Anterior cingulate cortex (tissue), 58 donors: ENCODE measurements at places on chromosomes 6 and 20.

- DNase-seq: no peak
Observed at GRCh38 chr6:9388596-9388995, 953.3 kb upstream of the SLC35B3 start.

DNA sequence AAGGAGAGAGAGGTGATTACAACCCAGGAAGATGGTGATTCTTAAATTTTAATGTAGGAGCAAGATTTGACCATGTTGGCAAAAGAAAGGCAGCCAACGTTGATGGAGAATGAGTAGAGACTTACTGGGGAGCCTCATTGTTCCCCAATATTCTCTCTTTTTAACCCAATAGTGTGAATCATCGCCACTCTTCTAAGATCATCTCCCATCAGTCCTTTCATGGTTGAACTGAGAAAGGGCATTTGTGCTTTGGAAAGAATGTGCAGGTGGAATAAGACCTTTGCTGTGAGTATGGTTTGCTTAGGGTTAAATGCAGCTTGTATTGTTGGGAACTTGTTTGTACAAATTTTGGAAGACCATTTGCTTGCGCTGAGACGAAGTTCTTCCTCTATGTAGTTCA, 231.0 kb downstream of the TBXT start:
- no peak for DNase-seq

DNA sequence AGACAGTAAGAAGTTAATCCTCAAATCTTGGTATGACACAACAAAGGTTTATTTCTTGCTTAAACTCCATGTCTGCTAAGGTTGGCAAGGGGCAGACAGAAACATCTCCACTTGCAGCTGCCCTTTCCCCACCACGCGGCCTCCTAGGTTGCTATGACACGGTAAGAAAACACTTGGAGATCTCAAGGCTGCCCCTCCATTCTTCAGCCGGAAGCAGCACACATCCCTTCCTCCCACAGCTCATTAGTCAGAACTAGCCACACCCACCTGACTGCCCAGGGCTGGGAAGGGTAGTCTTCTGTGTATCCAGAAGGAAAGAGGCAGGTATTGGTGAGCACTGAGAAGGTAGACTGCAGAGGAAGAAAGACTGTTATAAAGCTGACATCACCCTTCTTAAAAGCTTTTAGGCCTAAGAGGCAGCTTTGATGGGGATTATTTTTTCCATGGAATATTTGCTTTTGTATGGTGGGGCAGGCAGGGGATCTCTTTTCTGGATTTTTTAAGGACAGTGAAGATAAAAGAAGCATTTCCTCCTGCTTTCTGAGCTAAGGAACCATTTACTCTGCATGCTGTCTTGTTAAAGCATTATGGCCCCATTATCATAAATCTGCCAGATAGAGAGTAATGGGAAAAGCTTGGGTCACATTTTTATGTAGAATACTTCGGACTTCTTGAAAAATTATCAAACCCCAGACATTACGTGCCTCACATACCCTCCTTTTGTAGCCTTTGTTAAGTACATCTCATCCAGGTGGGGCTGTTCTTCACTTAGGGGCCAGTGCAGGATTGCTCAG, 41.6 kb downstream of the MRAP2 start:
- DNase-seq: no peak

DNA sequence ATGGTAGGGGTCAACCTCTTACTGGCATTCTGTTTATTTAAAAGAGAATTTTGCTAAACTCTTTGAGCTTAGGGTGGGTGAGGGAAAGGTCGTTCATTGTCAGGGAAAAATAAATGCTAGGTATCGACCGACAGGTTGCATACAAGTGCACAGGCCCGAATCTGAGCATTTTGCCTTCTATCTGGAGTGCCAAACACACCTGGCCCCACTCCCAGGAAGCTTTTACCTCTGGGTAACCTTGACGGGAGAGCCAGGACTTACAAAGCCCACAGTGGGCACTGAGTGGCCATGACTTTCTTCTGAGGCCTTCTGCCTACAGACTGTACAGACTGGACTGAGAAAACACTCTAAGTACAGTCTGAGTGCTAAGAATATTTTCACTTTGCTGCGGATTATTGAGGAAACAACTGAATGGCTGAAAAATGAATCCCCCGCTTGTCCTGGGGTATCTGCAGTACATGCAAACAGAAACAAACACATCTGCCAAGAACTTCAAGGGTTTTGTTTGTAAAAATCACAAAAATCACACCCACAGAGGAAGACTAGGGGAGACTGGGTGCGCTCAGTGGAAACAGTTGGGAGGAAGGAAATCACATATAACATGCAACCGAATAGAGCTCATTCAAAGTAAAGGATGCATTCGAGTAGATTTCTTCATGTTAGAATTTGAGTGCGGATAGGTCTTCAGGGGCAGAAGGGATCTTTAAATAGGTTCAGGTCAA, 152.8 kb downstream of the NFATC2 start:
- DNase-seq: no peak

DNA sequence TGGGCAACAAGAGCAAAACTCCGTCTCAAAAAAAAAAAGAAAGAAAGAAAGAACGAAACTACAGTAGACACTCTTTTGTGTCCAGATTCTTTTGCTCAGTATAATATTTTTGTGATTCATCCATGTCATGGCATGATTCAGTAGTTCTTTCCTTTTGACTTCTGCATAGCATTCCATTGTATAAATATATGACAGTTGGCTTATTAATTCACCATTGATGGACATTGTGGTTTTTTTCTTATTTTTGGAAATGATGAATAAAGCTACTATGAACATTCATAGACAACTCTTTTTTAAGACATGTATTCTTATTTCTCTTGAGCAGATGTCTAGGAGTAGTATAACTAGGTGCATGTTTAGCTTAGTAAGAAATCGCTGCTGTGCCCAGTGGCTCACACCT, 10.3 kb upstream of the IER3 start:
- no peak for DNase-seq
